ENCODE measurements at places on chromosomes 5 and 9.

GRCh38 chr9:959105-959504 lies 17.4 kb upstream of the DMRT3 start:
- DNase-seq, result no peak

GRCh38 chr5:42426016-42426415 lies 2.8 kb downstream of the GHR start:
- no peak for DNase-seq

DNA sequence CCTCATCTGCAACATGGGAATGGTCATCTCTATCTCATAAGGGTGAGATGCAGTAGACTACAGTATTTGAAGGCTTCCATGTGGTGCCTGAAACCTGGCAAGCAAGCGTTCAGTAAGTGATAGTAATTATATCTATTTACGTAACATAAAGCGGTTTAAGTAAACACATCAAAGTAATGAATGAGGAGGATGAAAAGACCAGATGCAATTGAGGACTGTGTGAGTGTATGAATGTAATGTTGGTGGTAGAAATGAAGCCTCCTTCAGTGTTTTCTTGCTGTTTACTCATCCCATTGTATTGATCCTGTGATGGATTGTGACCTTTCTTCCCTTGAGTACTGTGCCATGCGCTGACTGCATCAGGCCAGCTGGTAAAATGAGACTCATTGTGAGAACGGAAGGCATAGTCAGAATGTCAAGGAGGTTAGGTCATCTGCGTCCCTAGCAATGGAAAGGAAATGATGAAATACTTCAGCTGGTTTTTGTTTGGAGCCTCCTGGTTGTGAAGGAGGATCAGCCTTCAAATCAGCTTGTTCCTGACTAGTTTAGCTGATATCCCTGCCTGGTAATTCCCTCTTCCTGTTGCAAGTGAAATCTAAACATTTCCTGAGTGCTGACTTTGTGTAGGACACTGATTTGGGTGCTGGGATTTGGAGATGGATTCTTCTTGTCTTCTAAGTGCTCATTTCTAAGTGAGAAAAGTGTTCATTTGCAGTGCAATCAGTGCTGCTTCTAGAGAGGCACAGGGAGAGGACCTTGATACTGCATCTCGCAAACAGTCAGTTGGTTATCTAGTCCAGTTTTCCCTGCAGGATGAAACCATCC lies 35.6 kb downstream of the TNFSF8 start:
- peak; percentile 47 for DNase-seq

DNA sequence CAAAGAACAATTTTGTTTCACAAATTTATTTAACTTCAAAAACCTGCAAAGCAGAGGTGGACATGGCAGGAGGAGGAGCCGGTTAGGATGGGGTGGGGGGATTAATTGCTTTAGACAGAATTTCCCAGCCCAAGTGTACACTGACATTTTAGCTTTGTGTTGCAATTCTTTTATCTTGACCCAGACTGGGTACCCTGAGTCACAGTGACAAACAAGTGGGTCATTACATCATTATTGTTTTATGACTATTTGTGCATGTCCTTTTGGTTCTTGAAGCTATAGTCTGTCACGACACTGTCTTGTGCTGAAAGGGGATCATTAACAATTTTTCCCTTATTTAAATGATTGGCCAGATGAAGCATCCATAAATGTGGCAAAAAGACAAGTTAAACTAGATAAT lies 84.5 kb upstream of the VCAN start:
- DNase-seq, result no peak

DNA sequence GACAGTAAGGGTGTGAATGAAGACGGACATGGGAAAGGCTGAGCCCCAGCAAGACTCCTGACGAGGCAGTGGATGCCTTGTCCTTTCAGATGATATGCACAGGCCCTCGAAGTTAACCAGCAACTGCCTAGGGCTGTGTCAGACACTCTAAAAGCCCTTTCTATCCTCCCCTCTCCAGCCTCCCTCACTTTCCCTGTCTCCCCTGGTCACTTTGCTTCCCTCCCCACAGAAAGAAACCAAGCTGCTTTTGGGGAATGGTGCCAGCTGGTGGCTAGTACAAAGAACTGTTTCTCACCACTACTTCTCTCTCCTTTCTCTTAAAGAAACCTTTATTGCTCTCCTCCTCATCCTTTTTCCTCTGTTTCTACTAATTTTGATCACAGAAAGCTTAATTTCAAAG lies 21.4 kb downstream of the LHFPL2 start:
- no peak for DNase-seq

DNA sequence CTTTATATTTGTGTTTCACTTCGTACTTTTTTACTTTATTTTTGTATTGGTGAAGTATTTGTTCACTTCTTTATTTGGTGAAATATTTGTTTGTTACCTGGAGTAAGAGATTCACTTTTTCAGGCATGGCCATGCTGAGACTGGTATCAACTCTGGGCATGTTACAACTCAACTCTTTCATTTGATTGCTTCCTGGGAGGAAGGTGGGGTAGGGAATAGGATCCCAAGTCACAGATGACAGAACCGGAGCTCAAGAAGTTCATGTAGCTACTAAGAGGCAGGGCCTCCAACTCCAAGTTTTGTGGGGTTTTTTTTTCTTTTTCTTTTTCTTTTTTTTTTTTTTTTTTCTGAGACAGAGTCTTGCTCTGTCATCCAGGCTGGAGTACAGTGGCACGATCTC lies 6.1 kb upstream of the ADGRD2 start:
- no peak for DNase-seq

- no peak for DNase-seq
Observed at GRCh38 chr5:180376511-180376910, 23.4 kb upstream of the GFPT2 start.

DNA sequence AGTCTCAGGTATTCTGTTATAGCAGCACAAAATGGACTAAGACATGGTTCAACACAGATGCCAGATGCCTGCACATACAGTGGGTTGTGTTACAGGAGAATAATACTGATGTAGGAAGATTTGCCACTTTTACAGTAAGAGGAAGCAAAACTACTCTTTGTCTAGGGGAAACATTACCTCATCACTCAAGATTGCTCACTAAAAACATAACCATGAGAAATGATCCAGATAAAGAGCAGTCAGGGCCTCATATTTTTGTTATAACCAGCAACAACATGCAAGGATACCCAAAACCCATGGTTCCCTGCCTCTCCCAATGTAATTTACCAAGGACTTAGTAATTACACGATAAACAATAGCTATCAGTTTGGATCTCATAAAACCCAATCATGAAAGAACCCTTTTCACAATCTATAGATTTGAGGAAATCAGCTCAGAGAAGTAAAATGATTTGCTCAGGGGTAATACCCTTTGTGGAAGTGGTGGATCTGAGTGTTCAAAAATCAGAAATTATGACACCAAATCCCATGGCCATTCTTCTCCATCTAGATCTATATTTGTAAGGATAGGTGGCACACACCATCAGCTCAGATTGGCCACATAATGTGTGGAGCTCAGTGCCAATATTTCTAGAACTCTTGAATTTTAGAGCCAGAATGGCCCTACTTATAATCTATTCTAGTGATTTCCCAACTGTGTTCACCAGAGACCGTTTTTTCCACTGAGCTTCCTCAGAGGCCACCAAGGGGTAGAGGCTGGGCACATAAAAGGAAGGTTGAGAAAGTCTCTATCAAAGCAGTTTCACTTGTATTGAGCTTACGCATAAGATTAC lies 27.8 kb downstream of the DPYSL3 start:
- no peak for DNase-seq

DNA sequence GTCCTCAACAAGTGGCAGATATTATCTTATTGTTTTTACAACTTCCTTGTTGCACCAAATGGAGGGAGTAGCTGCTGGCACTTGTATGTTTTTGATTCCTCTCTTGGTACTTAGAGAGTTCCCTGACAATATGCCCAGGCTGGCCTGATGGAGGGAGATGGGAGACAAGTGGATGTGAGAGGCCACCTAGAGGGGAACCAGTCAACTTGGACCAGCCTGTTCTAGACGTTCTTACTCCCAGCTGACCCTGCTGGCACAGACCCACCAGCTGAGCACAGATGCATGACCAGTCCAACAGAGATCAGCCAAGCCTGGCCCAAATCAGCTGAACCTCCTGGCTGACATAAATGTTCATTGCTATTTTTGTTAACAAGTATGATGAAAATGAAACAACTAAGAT lies 60.9 kb upstream of the GDNF start:
- DNase-seq, result no peak

GRCh38 chr9:108515856-108516255 lies 339.9 kb downstream of the ACTL7B start:
- DNase-seq, result no peak

GRCh38 chr9:99823681-99824377 lies 2.1 kb downstream of the NR4A3 start:
- peak; percentile 51 for DNase-seq
